GM23338 (cell line): ENCODE measurements at places on chromosomes 5 and 9. TPM values are rescaled to one million over a fixed set of nuclear protein-coding genes. Genes with fewer than 3 reads are reported as not detected.

TAF1L gene
- total RNA-seq = 0.04 and 0.07 TPM in 2 replicates

PTPRD gene
- 58.0 and 61.2 TPM in 2 replicates for total RNA-seq

FGF1 gene
- 0.12 and 0.21 TPM in 2 replicates for total RNA-seq

CTXN3 gene
- total RNA-seq = not detected in 2 replicates

PCA3 gene
- 0.28 TPM in 1 of 2 replicates, not detected in the other for total RNA-seq

TTF1 gene
- total RNA-seq = 14.9 and 15.5 TPM in 2 replicates

TRMT10B gene
- 3.1 and 3.4 TPM in 2 replicates for total RNA-seq

TMC1 gene
- 0.54 and 1.2 TPM in 2 replicates for total RNA-seq

DMRT3 gene
- total RNA-seq = not detected in 2 replicates
